ENCODE measurements at places on chromosomes 5 and 9.

DNA sequence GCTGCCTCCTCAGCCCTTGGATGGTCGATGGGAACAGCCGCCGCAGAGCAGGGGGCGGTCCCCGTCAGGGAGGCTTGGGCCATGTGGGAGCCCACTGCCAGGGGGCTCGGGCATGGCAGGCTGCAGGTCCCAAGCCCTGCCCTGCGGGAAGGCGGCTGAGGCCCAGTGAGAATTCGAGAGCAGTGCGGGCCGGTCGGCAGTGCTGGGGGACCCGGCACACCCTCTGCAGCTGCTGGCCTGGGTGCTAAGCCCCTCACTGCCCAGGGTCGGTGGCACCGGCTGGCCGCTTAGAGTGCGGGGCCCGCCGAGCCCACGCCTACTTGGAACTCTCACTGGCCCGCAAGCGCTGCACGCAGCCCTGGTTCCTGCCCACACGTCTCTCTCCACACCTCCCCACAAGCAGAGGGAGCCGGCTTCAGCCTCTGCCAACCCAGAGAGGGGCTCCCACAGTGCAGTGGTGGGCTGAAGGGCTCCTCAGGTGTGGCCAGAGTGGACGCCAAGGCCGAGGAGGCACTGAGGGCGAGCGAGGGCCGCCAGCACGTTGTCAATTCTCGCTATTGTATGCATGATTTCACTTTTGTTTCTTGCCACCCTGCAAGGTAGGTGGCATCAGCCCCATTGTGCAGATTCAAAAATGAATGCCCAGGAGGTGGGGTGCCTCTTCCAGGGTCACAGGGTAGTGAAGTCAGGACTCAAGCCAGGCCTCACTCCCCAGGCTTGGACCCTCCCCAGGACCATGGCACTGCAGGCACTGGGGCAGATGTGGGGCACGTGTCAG is 48.6 kb downstream of the COL15A1 start:
- no peak for DNase-seq

- no peak for DNase-seq
These were observed 402.3 kb upstream of the ADAMTSL1 start for GRCh38 chr9:18071651-18072060.

DNA sequence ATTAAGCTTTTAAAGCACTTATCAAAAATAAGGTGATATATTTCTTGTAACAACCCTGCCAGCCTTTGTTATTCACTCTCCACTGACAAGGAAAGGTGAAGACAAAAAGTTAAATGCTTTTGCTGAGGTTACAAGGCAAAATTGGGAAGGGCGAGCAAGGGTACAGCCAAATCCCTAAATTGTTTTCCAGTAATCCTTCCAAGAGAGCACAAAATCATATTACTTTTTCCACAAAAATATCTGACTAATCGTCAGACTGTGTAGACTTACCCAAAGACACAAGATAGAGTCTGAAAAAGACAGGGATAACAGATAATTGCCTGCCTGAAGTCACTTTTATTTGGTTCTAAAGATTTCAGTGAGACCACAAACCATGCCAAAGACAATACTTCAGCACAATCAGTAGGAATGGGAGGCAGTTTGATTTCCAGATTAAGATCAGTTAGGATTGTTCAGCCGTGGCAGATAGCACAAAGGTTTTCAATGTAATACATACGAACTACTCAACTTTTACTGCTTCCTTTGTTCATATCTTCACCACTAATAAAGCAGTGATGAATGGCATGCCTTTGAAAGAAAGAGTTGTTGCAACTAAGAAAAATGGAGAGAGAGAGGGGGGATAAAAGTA is 383.8 kb upstream of the TUSC1 start:
- no peak for DNase-seq

- DNase-seq: no peak
These were observed 31.1 kb downstream of the IL4 start for GRCh38 chr5:132704875-132705274.

GRCh38 chr9:134712243-134712642 is 70.6 kb downstream of the COL5A1 start:
- no peak for DNase-seq

- DNase-seq: no peak
These were observed 240.5 kb upstream of the CCNH start for GRCh38 chr5:87653242-87653641.

- no peak for DNase-seq
These were observed 914 bp upstream of the CD72 start for GRCh38 chr9:35618854-35619799.

DNA sequence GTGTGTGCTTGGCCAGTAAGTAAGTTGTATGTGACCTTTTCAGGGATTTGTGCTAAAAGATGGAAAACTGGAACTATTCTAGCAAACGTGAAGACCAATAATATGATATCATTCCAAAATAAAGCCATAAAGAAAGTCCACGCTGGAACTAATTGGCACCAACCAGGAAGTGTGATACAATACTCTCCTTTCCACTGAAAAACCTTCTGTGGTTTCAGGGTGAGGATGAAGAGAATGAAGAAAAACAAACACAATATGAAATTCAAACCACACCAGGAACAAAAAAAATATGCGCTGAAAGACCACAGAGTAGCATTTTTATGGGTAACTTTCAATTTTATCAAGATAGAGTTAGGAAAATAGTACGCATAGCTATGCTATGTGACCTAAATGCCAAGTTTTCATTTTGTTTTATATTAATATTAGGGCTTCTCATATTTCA is 105.8 kb downstream of the EFNA5 start:
- DNase-seq: no peak

DNA sequence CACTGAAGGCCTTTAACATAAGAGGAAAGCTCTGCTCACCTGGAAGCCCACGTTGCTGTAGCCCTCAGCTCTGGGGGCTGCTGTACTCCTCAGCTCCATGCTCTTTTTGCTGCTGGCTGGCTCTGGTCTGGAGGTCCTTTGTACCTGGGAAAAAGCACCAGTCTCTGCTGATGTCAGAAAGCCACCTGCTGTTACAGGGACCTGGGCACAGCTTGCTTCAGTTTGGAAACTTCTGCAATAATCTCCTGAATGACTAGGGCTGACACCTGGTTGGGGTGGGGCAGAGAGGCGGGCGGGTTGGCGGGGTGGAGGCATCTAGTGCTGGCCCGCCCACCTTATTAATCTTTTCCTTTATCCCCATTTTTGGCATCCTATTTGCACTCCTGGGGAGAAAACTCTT is at the start of gene SLC28A3:
TSS of gene SLC28A3 (minus strand) at position 224 of the 400 bp plus-strand sequence. CDS start at position 99, 125 bp downstream.
- no peak for DNase-seq

GRCh38 chr5:6719417-6719816 is 6.2 kb downstream of the TENT4A start:
- no peak for DNase-seq

- no peak for DNase-seq
These were observed 33.7 kb downstream of the GPR21 start for GRCh38 chr9:123067136-123067535.

- no peak for DNase-seq
These were observed 29.2 kb upstream of the RXRA start for GRCh38 chr9:134297083-134297410.

GRCh38 chr9:130240410-130241197 is 25.0 kb upstream of the HMCN2 start:
- no peak for DNase-seq

DNA sequence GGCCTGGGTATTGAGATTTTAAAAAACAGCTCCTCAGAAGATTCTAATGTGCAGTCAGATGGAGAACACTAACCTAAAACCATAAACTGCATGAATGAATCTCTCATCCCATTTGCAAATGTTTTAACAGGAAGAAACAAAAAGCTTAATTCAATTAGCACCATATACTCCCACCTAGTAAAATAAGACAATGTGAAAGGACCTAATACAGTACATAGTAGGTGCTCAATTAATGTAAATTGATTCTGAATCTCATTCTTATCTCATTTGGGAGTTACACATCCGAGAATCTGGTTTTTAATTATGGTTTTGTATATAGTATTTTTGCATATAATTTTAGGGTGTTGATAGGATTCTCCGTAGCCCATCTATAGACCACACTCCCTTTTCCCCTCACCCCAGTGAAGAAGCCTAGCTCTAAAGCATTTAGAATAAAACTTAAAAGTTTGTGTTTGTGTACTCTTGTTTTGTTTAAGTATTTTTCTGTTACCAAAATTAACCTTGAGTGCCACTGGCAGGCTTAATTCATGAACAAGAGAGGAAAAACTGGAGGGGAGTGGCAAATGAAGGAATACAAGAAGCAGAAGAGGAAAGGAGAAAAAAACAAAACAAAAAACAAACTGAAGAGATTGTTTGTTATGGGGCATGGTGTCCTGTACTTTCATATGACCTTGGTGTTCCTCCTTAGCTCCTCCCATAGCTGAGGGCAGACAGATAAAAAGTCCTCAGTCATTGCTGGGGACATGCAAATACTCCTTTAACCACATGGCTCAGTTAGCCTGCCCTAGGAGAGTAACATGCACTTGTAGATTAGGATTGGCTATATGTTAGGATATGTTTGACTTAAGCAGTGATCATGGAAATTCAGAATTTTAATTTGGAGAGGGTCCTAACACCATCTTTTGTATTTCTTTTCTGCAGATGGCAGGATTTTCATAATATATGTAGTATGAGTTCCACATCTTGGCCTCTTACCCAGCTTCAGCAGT is 1.2 kb downstream of the RNF14 start:
- DNase-seq: no peak

- DNase-seq: no peak
These were observed 154.0 kb downstream of the GDNF start for GRCh38 chr5:37685816-37686215.

- DNase-seq: no peak
These were observed 16.1 kb downstream of the AHRR start for GRCh38 chr5:337563-338130.

DNA sequence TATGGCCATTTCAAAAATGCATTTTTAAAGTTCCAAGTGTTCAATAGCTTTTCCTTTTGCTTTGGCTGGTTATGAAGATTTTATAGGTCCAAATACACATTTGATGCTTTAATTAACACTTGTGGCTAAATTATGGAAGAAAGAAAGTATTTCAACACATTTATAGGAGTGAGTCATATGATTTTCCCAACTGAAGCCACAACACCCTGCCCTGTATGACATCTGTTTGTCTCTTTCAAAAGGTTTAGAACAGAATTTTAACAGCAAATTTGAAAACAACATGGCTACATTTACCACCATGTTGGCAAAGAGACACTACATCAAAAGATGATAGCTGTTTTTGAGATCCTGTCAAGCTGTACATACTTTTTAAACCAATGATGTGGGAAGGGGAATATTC is 99.4 kb downstream of the TMEM174 start:
- no peak for DNase-seq

DNA sequence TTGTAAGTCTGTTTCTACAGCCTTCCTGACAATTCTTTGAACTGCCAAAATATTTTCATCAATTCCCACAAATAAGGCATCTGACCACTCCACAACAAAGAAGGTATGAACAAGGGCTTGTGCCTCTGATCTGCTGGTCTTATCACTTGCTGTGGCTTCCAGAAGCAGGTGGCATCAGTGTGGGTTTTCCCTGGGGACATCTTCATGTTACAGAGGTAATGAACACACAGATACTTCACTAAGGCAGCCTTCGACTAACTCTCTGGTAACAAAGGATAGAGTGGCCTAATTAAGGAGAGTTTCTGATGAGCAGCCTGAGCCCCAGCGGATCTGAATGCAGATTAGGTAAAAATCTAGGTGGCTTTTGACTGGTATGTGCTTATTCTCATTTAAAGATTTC is 15.2 kb upstream of the ERAP2 start:
- no peak for DNase-seq

- no peak for DNase-seq
These were observed 551.1 kb downstream of the EFNA5 start for GRCh38 chr5:107119656-107120055.

- no peak for DNase-seq
These were observed 8.6 kb downstream of the TRPM3 start for GRCh38 chr9:71112866-71113265.

- DNase-seq: no peak
These were observed 136.5 kb downstream of the MEF2C start for GRCh38 chr5:88746438-88746882.
